ENCODE measurements at places on chromosomes 7 and 10.

GRCh38 chr7:118040562-118040961 is 143.4 kb upstream of the LSM8 start:
- no peak for DNase-seq

DNA sequence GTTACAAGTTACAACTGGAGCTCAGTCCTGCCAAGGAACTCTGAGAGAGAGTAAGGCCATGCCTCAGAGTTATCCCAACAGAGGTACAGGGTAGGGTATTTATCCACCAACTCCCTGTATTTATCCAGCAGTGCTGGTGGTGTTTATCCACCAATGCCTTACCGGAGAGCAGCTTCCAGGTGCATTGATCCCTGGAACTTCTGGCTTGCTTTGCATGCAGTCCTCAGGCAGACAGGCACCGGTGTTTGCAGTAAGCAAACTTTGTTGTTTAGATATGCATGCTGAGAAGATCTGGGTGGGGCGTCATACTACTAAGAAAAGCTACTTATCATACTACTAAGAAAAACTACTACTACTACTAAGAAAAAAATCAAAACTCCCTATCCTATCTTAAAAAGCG is 92.4 kb downstream of the CYP26A1 start:
- no peak for DNase-seq

GRCh38 chr10:100745882-100746783 is 751 bp downstream of the PAX2 start:
- peak; percentile 32 for DNase-seq

GRCh38 chr10:20627946-20628507 is 269.1 kb downstream of the NEBL start:
- DNase-seq, result no peak

DNA sequence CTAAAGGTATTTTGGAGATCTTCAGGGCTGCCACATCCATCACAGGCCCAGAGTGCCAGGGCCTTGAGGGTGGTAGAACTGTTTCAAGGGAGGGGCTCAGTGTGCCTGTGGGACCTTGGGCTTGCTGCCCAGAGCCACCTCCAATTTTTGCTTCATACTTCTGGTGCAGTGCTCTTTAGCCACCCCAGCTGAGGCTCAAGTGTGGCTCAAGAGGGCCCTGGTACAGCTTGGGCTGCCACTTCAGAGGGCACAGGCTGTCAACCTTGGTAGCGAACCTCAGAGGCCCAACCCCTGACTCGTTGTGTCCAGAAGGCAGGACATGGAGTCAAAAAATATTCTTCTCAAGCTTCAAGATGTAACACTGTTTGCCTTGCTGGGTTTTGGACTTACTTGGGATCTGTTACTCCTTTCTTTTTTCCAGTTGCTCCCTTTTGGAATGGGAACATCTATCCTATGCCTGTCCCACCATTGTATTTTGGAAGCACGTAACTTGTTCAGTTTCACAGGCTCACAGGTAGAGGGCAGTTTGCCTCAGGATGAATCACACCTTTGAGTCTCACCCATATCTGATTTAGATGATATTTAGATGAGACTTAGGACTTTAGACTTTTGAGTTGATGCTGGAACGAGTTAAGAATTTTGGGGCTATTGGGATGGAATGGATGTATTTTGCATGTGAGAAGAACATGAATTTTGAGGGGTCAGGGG is 224.8 kb downstream of the RPS24 start:
- DNase-seq, result no peak

- no peak for DNase-seq
These were observed 77.4 kb downstream of the WDR37 start for GRCh38 chr10:1133495-1134045.

DNA sequence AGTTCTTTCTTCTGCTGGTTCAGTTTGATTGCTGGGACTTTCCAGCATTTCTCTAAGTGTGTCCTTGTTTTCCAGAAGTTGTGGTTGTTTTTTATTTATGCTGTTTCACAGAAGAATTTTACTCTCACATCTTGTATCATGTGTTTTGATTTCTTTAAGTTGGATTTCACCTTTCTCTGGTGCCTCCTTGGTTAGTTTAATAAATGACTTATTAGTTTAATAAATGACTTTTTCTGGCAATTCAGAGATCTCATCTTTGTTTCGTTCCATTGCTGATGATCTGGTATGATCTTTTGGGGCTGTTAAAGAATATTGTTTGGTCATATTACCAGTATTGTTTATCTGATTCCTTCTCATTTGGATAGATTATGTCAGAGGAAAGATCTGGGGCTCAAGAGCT is 59.8 kb upstream of the CYP2C9 start:
- no peak for DNase-seq

GRCh38 chr7:25379351-25380300 is 151.3 kb upstream of the NPVF start:
- DNase-seq, result no peak

DNA sequence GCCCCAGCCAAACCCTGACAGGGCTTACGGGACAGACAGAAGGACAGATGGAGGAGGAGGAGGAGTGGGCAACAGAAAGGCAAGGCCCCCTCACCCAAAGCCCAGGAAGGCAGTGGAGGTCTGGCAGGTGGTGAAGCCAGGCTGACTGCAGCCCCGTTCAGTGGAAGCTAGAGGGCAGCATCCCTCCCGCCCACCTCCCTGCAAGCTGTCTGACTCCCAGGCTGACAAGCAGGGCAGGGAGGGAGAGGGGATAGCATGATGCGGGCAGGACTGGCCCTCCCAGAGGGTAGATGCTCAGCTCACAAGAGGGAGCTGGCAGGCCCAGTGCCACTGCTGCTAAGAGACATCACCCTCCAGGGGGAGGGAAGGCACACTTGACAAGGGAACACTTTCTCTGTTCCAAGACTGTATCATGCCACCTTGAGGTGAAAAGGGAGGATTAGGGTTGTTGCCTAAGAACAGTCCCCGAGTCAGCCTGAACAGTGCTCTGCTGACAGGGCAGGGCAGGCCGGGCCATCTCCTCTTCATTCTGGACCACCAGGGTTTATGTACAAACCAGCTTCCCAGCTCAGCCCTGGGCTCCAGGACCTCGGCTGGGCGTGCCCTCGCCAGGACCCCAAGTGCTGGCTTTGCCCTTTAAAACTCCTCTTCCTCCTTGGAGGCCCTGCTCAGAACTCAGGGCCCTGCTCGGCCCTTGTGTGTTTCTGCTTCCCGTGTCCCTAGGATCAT is 61.8 kb downstream of the RASGEF1A start:
- peak; percentile 73 for DNase-seq

DNA sequence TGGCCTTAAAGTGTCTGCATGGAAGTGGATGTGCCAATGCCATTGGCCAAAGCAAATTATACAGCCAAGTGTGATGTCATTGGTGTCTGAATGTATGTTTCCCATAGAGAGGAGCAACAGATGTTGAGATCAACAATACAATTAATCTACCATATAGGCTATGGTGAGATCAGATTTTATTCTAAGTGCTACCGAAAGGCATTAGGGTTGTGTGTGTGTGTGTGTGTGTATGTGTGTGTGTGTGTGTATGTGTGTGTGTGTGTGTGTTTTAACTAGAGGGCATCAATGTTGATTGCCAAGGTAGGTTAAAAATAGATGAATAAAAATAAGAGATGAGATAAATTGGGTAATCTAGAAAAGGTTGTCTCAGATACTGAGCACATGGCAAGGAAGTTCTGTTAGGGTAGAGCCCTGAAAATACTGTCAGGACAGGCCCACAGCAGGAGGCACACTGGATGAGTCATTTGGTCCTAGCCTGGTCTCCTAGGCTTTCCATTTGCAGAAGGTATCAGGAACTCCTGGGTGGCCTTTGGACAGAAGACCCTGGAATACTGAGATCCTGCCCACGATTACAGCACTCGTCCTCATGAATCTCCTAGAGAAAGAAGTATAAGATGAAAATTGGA is 446.0 kb upstream of the PODXL start:
- no peak for DNase-seq

DNA sequence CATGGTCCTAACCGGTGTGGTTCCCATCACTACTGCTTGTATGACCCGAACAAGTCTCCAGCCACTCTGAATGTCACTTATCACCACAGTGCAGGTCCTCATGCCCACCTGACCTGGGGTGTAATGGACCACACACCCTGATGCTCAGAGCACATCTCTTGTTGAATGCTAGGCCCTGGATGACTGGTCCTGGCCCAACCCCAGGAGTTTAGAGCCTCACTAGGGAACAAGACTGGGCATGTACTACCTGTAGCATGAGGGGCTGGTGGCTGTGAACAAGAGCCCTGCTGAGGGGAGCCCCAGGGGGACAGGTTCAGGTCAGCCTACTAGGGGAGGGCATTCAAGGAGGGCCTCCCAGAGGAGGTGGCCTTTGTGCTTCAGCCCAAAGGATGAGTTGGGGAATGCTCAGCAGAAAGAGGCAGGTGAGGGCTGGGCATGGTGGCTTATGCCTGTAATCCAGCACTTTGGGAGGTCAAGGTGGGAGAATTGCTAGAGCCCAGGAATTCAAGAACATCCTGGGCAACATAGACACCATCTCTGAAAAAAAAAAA is 31.2 kb downstream of the ZMIZ1 start:
- DNase-seq, result no peak

GRCh38 chr10:122999347-122999746 is 9.2 kb downstream of the IKZF5 start:
- DNase-seq, result no peak

GRCh38 chr7:117385363-117386109 is 41.8 kb downstream of the ASZ1 start:
- peak; percentile 28 for DNase-seq

DNA sequence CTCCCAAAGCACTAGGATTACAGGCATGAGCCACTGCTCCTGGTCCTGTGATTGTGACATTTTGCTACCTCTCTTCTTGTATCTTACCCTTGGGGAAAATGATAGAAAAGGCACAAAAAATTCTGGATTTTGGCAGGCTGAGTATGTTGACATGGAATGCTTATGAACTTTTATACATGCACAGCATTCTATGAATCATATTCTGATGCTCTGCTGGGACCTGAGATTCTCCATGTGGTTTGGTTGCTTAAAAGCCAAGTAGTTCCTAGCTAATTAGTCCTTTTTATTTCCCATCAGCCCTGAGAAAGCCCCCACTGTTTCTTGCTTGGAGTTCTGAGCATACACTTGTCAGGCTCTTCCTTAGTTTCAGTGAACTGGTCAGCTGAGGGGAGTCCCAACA is 8.3 kb upstream of the KAZALD1 start:
- DNase-seq, result no peak

GRCh38 chr7:136016649-136017395 is 39.7 kb upstream of the MTPN start:
- no peak for DNase-seq

- no peak for DNase-seq
These were observed 75.3 kb upstream of the IL6 start for GRCh38 chr7:22651534-22652243.

DNA sequence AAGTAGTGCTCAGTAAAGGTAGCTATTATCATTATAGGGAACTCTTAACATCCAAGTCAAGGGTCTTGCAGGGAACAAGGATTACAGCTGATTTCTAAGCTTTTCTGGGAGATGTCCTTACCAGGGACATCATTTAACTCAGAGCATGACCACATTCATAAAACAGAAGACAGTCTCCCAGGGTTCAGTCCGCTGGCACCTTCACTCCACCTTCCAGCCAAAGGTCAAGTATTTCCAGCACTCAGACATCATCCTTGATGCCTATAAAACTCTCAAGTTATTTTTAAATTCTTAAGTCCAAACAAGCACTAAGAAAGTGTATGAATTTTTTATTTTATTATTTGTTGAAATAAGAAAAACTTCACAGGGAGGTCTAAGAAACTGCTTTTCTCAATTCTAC is 119.7 kb upstream of the KMT2E start:
- no peak for DNase-seq

DNA sequence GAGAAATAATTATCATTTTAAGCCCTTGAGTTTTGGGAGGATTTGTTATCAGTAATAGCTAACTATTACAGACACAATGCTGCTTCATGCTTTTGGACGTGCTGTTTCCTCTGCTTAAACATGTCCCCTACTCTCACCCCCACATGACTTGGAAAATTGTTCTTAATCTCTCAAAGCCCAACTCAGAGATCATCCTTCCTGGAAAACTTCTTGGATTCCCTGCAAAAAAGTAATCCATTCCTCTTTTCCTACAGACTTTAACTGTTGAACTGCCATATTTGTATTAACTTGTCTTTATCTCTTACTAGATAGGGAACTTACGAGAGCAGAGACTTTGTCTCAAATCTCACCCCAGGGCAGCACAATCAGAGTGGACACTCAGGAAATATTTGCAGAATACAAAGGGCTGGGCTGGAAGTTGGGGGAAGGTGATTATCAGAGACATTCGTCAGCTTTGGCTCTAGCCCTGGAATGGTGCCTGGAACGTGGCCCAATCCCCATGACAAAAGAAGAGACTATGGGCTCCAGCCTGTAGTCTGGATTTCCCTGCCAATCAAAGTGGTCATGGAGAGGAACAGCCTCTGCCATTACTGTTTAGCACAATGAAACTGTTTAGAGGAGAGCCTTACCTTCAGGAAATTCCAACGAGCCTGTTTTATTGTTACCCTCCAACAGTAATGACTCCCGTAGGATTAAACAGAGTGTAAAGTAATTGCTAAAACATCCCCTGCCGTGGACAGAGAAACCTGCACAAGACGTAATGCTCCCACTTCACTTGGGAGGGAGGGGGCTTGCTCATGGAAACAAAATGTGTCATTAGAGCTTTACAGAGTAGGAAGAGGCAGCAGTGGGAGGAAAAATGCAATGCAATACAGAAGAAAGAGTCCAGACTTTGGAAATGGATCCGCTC is 140.4 kb upstream of the AUTS2 start:
- DNase-seq, result no peak

DNA sequence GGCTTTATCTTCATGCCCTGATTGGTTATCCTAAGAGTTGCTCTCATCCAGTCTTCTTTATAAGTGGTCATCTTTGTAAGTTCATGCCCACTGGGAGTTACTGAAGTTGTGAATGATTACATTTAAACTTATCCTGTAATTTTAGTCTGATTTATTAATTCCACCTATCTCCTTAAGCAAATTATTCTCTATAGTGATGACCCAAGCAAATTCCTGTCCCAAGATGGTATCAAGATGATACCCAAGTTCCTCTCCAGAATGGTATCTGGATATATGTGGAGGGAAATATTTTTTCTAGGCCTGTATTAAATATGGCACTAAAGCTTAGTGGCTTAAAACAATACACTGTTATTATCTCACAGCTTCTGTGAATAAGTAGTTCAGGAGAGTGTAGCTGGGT is 22.6 kb upstream of the VOPP1 start:
- DNase-seq, result no peak
